ENCODE measurements at places on chromosomes 5 and 9.

DNA sequence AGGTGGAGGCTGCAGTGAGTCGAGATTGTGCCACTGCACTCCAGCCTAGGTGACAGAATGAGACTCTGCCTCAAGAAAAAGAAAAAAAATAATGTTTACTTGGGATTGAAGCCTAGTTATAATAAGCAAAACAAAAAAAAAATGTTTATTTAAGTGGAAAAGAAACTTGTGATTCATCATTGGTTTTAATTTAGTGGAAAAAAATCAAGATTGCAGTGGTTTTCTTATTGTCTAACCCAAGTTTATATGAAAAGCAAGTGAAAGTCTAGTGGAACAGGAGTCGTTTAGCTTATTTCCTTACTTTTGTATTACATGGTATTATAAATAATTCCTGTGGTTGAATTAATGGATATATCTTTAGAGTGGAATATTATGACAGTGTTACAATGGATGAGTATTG is 8.4 kb downstream of the CNOT8 start:
- no peak for DNase-seq

GRCh38 chr9:76904661-76905457 is 1.1 kb downstream of the PRUNE2 start:
- no peak for DNase-seq

- no peak for DNase-seq
Observed at GRCh38 chr5:6837519-6838110, 124.4 kb downstream of the TENT4A start.

GRCh38 chr5:91224456-91224855 is 158.7 kb downstream of the ARRDC3 start:
- no peak for DNase-seq

GRCh38 chr9:129183495-129184218 is 5.6 kb upstream of the IER5L start:
- no peak for DNase-seq

DNA sequence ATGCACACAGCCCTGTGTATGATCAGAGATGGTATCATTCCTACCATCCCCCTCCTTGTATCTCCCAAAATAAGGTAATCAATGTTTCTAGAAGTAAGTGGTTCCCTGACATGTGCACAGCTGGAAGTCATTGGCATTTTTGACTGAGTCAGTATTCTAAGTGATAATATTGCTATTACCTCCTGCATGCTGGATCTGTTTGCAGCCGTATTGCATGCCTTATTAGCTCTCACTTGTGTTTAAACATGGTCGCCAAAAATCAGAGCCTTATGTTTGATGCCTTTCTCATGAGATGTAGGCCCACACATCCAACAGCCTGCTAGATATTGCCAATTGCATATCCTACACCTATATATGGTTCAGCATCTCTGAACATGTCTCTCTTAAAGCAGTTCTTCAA is 254.3 kb downstream of the CDH12 start:
- DNase-seq, result no peak

DNA sequence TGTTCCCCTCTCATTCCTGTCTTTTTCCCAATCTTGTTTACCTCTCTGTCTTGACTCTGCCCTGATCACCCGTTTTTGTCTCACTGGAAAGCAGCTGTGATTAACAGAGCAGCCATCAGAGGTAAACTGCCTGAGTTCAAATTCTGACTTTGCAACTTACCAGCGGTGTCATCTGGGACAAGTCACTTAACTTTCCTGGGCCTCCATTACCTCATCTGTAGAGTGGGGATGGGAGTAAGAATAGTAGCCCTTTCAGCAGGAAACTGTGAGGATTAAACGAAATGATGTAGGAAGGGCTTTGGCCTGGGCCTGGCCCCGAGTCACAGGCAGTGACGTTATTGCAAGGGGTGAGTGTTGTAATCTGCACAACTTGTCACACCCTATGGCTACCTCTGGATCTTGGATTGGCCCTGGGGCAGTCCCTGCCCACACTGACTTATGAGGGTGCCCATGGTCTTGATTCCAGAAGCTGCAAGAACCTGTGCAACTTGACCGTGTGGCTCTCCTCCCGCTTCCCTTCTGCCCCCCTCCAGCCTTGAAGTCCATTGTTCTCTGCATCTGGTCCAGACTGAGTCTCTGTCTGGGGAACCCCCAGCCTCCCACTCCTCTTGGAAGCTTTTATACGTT is 657 bp upstream of the PCDH12 start:
- DNase-seq, result no peak

- DNase-seq, result no peak
Observed at GRCh38 chr5:167945542-167946384, 345.7 kb upstream of the WWC1 start.

DNA sequence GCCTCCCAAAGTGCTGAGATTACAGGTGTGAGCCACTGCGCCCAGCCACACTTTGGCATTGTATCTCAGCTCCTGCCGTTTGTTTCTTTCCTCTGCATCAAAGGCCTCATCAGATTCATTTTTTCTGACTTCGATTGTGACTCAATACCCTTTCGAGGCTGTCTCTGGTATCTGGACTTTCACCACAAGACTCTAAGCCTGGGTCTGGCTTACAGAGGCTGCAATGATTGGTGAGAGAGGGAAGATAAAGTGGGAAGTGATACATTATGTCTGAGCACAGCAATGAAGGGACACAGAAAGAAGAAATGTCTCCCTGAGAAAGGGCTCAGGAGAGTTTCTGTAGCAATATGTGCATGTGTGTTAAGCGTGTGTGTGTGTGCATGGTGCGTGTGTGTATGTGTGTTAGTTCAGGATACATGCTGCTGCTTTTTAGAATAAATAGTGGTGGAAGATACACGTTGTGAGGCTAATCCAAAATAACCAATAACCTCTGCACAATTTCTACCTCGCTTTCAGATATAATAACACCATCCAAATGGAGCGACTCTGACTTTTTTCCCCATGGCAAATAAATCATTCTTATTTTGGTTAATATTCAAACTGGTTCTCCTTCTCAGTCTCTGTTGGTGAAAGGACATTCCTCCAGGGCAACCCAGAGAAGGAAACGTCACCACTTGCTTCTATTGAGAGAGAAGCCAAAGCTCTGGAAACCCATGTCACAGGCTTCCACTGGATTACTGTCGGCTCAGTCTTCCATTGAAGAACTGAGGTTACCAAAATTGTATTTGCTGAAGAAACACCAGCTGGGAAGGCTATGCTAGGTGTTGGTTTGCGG is 8.1 kb upstream of the DAB2 start:
- DNase-seq, result no peak

- no peak for DNase-seq
Observed at GRCh38 chr5:137217599-137218200, 281.4 kb downstream of the SPOCK1 start.

DNA sequence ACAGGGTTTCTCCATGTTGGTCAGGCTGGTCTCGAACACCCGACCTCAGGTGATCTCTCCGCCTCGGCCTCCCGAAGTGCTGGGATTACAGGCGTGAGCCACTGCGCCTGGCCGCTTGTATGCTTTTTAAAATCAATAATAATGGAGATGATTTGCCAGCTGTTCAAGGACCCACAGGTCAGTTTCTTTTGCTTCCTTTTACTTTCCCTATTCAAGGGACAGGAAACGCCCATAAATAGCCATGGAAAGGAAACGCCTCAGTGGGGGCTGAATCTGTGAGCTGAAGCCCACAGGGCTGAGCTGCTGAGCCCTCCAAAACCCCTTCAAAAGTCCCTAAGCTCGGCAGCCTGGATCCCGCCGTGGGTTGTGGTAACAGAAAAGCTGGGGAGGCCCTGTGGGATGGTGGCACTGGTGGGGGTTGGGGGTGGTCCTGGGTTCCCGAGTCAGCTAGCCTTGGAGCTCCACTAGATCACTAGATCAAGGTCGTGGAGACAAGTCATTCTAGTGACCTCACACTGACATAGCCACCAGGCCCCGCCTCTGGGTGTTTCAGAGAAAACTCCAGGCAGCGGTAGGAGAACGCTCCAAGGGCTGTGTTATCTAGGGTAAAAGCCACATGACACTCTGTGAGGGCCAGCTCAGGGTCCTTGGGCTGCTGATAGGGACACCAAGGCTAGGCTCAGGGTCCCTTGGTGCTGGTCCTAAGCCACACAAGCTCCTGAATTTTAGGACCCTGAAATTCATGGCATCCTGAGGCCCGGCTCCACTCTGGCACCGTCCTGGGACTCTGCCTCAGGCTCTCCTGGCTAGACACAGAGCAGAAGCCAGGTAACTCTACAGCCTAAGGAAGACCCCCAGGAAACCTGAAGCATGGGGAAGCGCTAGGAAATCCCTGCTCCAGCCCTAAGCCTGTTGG is 18.0 kb upstream of the DUSP1 start:
- DNase-seq, result no peak

DNA sequence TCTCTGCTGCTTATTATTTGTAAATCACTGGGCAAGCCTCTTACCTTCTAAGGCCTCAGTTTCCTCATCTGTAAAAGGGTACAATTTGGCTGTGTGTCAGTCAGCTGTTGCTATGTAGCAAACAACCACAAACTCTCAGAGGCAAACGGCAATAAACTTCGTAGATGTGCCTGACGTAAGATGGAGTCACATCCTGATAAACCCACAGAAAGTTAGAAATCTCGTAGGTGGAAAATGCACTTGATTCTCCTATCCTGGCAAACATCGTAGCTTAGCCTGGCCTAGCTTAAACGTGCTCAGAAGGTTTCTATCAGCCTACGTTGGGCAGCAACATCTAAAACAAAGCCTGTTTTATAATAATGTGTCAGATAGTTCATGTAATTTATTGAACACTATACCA is 35.0 kb upstream of the UNC5A start:
- no peak for DNase-seq

GRCh38 chr9:38434365-38434764 is 10.1 kb upstream of the IGFBPL1 start:
- DNase-seq, result no peak

GRCh38 chr9:2299843-2300205 is 284.7 kb downstream of the SMARCA2 start:
- DNase-seq, result no peak

GRCh38 chr9:37390759-37391158 is 31.7 kb upstream of the GRHPR start:
- no peak for DNase-seq
